Urinary bladder (tissue), 4 donors: ENCODE measurements at places on chromosomes 13 and 19. TPM values are rescaled to one million over a fixed set of nuclear protein-coding genes. Genes with fewer than 3 reads are reported as not detected.

DNA sequence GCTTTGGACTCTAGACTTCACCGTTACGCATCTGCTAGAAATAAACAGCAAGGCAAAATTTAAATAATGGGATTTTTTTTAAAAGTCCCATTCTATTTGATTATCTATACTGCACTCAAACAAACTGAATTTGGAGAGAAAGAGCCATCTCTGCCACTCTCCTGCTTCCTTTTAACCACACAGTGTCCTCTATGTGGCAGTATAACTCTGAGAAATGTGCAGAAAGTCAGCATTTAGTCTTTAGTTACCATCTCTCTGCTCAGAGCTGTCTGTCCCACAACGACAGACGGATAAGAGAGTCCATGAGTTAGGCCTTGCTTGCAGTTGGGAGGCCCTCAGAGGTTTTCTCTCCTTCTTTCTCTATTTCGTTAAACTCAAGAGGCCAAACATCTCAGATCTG lies 21.2 kb downstream of the CCNA1 start:
- no peak for DNase-seq

DNA sequence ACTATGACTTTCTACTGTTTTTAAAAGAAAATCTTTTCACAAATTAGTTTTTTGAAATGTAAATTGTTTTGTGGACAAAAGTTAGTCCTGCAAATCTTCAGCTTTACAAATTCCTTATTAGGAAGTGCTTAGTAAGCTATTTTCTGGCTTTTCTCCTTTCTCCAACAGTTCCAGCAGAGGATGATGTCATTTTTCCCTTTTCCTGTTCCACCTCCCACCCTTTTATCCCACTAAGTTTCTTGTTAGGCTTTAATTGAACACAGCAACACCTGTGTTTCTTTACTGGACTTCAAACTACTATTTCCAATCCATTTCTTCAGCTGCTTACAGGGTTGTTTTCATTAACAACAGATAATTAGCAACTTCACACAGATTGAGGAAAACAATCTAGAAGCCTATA lies 389.2 kb downstream of the NDFIP2 start:
- DNase-seq, result no peak

- DNase-seq, result no peak
These were observed 5.3 kb upstream of the FFAR1 start for GRCh38 chr19:35342430-35342829.

DNA sequence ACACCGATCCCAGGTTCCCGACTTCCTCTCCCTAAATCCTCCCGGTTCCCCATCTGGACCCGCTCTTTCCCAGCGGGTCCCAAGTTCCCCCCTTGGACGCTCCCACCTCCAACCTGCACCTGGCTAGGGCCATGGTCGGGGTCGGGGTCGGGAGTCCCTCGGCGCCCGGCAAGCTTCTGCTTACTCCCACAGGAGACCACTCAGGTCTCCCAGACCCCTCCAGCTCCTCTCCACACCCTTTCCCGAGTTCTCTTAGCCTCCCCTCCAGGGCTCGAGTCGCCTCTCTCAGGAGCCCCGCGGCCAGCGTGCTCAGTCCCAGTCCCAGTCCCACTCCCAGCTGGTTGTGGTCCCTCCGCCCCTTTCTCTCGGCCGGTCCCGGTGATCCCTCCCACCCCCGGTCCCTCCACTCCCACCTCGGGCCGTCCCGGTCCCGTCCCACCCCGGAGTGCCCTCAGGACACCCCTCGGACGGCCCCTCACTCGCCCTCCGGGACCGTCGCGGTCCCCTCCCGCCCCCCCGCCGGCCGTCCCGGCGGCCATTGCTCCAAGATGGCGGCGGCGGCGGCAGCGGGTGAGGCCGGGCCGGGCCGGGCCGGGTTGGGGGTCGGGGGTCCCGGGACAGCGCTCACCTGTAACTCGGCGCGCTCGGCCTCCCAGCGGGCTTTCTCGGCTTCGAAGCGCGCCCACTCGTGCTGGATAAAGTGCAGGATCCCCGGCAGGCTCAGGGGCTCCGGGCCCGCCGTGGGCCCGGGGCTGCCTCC lies at the start of gene FKRP:
TSS of gene FKRP (plus strand) at position 537 of the 760 bp plus-strand sequence. CDS start 9,394 bp downstream, outside the sequence.
- no peak for DNase-seq

GRCh38 chr13:45456196-45456972 lies 8.4 kb upstream of the COG3 start:
- no peak for DNase-seq

- no peak for DNase-seq
These were observed 75.6 kb downstream of the SPACA7 start for GRCh38 chr13:112451512-112452379.

DNA sequence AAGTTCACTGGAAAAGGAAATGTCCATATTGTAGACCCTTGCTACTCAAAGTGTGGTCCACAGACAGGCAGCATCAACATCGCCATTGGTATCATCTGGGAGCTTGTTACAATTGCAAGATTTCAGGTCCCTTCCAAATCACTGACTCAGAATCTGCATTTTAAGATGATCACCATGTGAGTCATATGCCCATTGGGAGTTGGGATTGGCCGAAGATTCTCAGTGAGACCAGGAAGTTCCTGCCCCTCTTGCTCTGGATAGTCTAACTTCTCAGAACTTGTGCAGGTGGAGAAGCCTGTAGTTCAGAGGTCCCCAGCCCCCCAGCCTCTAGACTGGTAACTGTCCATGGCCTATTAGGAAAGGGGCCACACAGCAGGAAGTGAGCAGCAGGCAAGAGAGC lies 48.9 kb upstream of the URAD start:
- no peak for DNase-seq

The ZNF90 gene
- 3.3 TPM for polyA plus RNA-seq

The CLDN10 gene
- 0.73 TPM for polyA plus RNA-seq
